ENCODE measurements at places on chromosomes 11 and 22.

- DNase-seq = no peak
Measured at GRCh38 chr22:50171319-50171964, 911 bp downstream of the PANX2 start.

- DNase-seq = no peak
Measured at GRCh38 chr11:102449651-102450570, 2.7 kb downstream of the TMEM123 start.

- DNase-seq = no peak
Measured at GRCh38 chr11:117868815-117869561, 7.5 kb downstream of the FXYD6 start.

- DNase-seq = no peak
Measured at GRCh38 chr11:20937826-20938225, 268.4 kb downstream of the NELL1 start.

DNA sequence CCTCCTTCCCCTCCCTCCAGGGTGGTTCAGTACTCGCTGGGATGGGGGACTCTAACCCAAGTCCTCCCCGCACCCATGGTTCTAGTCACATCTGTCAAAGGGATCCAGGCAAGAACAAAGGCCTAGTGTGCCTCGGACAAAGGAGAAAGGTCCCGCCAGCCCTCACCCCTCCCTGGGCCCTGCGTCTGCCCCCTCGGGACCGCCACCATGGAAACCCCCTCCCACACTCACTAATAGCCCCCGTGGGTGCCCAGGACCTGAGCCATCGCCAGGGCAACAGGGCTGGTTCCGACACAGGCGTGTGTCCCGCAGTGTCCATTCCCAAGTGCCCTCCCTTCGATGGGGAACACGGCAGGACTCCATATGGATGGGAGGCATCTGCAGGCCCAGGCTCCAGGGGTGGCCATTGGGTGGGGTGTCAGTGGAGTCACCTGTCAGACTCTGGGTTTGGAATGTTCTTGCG lies 5.1 kb upstream of the CARNS1 start:
- no peak for DNase-seq

- no peak for DNase-seq
Measured at GRCh38 chr11:134063124-134063495, 5.8 kb upstream of the JAM3 start.

DNA sequence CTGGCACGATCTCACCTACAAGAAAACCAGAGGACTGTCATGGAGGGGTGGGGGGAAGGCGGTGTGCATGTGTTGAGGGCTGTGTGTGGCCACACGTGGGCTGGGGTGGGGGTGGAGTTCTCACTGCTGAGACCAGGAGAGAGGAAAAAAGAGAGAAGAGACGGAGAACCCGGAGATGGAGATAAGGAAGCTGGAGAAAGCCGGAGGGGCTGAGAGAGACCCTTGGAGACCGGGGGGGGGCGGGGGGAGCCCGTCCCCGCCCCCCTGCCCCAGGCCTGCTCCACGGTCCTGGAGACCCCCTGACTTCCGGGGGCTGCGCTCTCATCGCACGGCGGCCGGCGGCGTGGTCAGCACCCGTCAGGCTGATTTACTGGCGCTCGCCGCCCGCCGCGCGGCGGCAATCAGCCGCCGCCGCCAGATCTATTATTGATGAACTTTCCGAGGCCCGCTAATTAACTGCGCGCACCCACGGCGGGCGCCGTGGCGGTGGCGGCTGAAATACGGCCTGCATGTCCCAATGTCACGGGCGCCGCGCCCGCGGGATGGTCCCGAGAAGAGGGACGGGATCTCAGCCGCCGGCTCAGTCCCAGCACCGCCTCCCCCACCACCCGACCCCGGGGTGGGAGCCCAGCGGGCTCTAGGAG lies 187.4 kb downstream of the MN1 start:
- peak; percentile 67 for DNase-seq

- DNase-seq = no peak
Measured at GRCh38 chr11:120712014-120712413, 200.5 kb downstream of the GRIK4 start.

DNA sequence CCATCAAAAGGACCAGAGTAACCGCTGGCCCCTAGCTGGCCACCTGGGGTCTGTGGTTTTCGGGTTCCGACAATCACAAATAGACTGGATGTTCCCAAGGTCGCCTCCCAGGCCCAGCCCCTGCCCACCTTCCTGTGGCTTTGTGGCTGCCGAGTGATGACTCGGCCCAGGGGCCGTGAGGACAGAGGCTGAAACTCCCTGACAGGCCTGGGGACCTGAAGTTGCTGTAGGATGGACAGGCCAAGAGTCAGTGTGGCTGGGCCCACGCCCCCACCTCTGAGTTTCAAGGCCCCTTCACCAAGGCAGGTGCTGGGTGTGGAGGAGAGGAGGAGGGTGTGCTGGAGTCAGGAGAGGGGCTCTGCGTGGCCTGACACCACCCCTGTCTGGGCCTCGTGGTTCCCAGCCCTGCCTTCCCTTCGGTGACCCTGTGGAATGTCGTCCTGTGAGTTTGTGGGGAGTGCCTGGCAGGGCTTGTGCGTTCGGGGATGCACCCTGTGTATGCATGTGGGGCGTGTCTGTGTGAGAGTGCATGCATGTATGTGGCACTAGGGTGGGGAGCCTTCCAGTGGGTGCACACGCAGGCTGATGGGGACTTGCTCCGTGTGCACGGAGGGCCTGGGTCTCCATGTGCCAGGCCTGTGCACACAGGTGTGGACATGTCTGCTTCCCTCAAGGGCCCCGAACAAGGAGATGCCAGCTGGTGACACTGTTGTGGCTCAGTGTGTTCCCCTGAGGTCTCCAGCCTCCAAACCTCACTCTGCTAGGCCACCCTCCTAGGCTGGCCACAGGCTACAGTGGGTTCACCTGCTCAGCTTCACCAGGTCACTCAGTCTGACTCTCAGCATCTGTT lies 8.4 kb upstream of the MGAT3 start:
- no peak for DNase-seq

GRCh38 chr11:75632450-75632849 lies 36.4 kb downstream of the MAP6 start:
- DNase-seq = no peak

GRCh38 chr11:86172894-86173293 lies 71.7 kb upstream of the EED start:
- DNase-seq = no peak

DNA sequence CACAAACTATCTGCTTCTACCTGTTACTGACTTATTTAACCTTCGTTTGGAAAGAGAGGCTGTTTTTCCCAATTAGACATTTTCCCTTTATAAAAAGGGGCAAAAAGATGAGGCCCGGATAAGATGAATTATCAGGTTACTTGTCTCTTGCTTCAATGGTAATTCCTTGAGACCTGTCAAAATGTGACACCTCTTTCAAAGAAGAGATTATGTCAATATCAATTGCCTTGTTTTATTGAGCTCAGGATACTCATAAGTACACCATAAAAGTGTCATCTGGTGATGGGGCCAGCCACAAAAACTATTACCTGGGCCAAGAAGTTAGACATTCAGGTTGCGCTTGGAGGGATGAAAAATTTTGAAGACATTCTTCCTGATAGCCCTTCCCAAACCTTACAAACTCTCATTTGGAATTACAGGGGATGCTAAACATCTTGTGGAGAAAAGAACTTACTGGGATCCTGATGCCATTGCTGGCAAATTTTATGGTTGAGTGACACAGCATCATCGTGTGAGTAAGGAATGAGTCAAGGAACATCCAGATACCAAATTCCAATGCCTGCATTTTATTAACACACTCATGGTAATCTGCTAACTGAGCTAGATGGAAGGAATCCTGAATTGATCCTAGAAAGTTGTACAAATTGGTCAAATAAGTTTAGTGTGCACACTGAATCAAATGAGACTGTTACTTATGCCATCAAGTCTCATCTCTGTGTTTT lies 1071.2 kb downstream of the LRRC4C start:
- no peak for DNase-seq

DNA sequence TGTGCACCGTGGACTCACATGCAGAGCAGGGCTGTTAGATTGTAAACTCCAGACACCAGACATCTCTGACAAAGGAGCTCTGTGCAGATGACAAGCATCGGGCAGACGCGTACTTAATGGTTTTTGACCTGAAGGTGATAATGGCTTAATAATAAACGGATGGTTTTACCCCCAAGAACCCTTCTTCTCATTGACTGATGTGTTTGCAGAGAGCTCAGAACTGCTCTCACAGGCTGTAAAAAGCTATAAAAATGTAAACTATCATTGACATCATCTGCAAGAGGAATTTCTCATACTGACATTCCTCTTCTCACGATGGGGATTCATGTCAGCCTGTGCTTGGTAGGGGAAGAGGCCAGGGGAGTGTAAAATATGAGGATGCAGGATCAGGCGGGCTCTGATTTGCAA lies 8.6 kb upstream of the ARHGAP8 start:
- no peak for DNase-seq

DNA sequence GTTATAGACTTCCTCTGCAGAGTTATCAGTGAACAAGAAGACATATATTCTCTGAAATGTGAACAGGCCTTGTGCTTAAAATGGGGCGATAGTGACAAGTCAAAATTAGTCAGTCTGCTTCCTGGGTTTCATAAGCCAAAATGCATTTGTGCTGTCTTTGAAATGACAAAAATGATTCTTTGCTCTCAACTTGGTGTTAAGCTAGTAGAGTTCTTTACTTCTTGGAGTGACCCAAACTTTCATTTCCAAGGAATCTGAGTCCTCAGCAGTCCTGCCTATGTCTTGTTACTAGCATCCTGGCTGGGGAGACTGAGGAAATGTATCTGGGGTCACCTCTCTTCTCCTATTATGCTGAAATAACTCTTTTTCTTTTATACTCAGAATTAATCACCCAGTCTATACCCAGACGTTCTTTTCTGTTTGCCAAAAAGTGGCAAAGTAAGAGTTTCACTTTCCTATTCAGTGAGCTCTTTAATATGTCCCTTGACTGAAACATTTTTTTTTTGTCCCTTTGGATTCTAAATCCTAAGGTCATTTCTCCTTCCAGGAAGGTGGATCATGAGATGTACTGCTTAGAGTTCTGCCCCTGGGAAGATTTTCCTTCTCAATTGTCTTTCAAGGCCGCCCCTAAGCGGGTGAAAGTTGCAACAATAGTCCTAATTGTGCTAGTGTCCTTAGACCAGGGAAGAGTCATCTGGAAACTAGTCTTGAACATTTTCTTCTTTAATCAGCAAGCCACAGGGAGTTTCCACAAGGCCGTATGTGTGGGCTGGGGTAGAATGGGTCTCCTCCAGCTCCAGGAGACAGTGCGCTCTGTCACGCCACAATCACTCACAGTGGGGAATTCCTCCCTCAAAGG lies 53.0 kb upstream of the RDX start:
- no peak for DNase-seq

- no peak for DNase-seq
Measured at GRCh38 chr11:23836981-23837380, 659.9 kb upstream of the LUZP2 start.

GRCh38 chr22:20034143-20034542 lies 13.2 kb downstream of the TANGO2 start:
- DNase-seq = no peak

DNA sequence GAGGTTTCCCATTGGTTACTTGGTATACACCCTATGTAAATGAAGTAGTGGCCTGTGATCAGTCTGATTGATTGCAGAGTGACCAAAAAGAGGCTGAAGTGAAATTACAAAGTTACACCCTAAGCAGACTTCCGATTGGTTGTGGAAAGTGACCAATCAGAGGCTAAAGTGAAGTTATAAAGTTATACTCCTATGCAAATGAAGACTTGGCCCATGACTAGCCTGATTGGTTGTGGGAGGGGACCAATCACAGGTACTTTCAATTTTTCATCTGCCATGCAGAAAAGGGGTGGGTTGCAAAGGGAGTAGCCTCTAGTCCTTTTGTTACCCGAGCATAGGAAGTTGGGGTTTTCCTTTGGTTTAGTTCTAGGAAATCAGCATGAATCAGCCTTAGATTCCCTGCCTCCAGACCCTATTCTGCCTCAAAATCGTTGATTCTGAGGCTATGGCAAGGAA lies 18.1 kb upstream of the CSTF3 start:
- DNase-seq = no peak

- DNase-seq = no peak
Measured at GRCh38 chr11:10844356-10844755, 13.5 kb downstream of the ZBED5 start.

DNA sequence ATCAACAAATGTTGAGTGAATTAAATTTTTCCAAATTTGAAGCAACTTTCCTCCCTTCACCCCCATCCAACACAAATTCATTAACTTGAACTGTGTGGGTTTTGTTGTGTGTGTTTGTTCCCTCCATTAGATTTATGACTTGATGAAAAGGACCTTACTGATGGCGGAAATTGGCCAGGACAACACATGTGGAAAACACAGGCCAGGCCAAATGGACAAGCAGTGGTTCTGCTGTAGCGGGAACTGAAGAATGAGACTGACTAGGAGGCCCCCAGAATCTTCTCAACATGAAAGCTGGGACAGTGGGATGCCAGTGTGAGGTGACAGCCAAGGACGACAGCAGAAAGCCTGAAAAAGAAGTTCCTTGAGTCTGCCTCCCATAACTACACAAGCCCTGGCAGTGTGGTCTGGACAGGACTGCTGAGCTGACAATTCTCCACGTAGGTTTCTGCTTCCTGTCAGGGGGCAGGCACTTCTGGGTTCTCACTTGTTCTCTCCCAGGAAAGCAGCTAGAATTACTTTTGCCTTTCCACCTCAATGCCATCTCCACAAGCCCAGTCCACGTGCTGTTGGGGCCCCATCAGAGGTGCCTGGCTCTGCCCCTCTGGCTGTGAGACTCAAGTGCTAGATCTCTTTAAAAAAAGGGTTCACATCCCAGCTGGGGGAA lies 94.3 kb downstream of the ETS1 start:
- no peak for DNase-seq

DNA sequence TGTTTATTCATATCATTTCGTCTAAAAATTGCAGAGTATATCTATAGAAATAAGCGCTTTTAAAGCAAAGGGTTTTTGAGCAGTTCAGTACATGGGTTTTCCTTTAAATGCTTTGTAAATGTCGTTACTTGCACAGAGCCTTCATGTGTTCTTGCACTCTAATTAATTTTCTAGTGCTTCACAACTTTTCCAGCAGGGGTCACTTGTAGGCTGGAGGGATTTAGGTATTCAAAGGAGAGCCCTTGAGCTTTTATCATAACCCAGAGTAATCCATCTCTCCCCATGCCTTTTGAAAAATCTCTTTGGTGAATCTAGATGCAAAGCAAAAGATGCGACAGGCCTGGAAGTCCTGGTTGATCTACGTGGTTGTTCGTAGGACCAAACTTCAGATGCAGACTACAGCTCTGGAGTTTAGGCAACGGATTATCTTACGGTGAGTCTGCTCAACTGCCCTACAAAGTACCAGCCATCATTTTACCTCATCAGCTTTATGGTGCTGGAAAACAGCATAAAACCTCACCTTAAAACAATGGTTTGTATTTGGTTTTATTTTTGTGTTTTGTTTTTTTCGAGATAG lies 60.4 kb downstream of the SFI1 start:
- no peak for DNase-seq

- DNase-seq = no peak
Measured at GRCh38 chr11:41826085-41826484, 366.6 kb upstream of the LRRC4C start.

DNA sequence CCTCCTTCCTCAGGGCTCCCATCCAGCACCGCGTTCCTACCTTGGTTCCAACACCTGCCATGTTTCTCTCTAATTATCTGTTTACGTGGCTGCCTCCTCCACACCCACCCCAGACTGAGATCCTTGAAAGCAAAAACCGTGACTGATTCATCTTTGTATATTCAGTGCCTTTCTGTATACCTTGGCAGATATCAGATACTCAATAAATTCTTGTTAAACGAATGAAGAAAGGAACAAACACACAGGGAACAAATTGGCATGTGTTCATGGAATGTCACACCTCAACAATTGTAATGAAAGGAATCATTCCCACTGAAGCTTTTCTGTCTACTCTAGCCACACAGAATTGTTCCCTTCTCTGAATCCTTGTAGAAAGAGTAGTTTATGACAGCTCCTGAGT lies 20.4 kb upstream of the LRRC55 start:
- no peak for DNase-seq

- DNase-seq = no peak
Measured at GRCh38 chr11:1931341-1932104, 12.0 kb downstream of the TNNT3 start.
